Right forelimb (tissue), 1 donor: ENCODE measurements at places on chromosomes 5 and 9.
A peak's percentile ranks its signal among the peaks of the same experiment; 100 is the strongest.

- no peak for DNase-seq
Observed at GRCh38 chr5:82329393-82329792, 51.2 kb upstream of the RPS23 start.

- no peak for DNase-seq
Observed at GRCh38 chr5:31763424-31763823, 124.5 kb downstream of the PDZD2 start.

GRCh38 chr5:123170816-123171215 lies 81.8 kb downstream of the PRDM6 start:
- DNase-seq: no peak

GRCh38 chr5:6858419-6858818 lies 145.2 kb downstream of the TENT4A start:
- DNase-seq: peak; percentile 44

- no peak for DNase-seq
Observed at GRCh38 chr5:116554764-116555163, 19.9 kb downstream of the SEMA6A start.

DNA sequence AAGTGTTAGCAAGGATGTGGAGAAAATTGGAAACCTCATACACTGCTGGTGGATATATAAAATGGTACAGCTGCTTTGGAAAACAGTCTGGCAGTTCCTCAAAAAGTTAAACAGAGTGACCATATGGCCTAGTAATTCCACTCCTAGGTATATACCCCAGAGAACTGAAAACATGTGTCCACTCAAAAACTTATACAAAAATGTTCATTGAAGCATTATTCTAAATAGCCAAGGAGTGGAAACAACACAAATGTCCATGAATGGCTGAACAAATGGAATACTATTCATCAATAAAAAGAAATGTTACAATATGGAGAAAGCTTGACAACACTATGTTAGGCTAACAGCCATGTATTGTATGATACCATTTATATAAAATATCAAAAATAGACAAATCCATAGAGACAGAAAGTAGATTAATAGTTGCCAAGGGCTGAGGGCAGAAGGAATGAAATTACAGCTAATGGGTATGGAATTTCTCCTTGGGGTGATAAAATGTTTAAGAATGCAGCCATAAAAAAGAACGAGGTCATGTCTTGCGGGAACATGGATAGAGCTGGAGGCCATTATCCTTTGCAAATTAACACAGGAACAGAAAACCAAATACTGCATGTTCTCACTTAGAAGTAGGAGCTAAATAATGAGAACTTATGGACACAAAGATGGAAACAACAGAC lies 33.6 kb upstream of the FBP1 start:
- DNase-seq: no peak

DNA sequence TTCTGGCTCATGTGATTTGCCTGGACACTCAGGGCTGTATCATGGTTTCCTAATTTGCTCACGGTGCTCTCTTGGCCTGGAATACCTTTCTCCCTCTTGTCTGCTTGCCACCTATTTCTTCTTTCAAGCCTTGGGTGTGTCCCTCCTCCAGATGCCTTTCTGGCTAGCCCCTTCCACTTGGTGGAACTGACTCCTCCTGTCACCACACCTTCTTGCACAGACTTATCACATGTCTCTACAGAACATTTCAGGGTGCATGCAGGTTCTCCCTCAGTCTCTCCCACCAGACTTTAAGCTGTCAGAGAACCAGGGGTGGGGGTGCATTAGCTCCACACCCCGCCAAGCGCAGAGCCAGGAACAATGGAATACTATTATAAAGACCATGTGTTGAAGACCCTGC lies 1.9 kb downstream of the TBC1D2 start:
- DNase-seq: no peak
